Ureter (tissue), 1 donor: ENCODE measurements at places on chromosomes 11 and 22. TPM values are rescaled to one million over a fixed set of nuclear protein-coding genes. Genes with fewer than 3 reads are reported as not detected.

- DNase-seq = no peak
Measured at GRCh38 chr22:42893371-42894150, 36.5 kb upstream of the ARFGAP3 start.

DNA sequence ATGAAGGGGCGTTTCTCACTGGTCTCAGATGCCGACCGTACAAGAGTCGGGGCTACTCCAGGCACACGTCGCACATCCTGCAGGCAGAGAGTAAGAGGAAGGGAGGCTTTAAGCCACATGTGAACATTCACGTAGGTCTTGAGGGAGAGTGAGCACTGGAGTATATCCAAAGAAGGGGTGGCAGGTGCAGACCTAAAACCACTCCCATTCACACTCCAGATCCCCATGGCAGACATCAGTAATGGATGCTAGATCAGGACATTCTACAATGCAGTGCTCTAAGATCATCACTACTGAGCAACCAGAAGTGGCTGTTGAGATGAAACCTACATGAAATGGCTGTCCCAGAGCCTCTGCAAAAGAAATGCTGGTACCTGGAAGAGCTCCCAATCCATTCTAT, 39.0 kb downstream of the WT1 start:
- DNase-seq = no peak

The EPS8L2 gene
- 156 TPM for total RNA-seq

The SYT9 gene
- 0.60 TPM for total RNA-seq

- DNase-seq = no peak
Measured at GRCh38 chr11:134260983-134261382, 7.6 kb downstream of the ACAD8 start.
